ENCODE measurements at places on chromosomes 7 and 10. TPM values are rescaled to one million over a fixed set of nuclear protein-coding genes. Genes with fewer than 3 reads are reported as not detected.

The CYP17A1 gene
- total RNA-seq, result 1.6 TPM

The PPP1R3C gene
- 30.3 TPM for total RNA-seq

The THSD7A gene
- 16.2 TPM for total RNA-seq

The ARHGEF5 gene
- total RNA-seq, result 5.6 TPM

The ADAMTS14 gene
- not detected for total RNA-seq

The GSTO2 gene
- total RNA-seq, result under 0.01 TPM

The MSMB gene
- total RNA-seq, result not detected

The C10orf105 gene
- not detected for total RNA-seq

The SPDYE9 gene
- total RNA-seq, result not detected

The AKR1D1 gene
- total RNA-seq, result not detected

The ATG9B gene
- total RNA-seq, result 1.5 TPM

The STMP1 gene
- total RNA-seq, result 4.4 TPM

The LEP gene
- total RNA-seq, result not detected

DNA sequence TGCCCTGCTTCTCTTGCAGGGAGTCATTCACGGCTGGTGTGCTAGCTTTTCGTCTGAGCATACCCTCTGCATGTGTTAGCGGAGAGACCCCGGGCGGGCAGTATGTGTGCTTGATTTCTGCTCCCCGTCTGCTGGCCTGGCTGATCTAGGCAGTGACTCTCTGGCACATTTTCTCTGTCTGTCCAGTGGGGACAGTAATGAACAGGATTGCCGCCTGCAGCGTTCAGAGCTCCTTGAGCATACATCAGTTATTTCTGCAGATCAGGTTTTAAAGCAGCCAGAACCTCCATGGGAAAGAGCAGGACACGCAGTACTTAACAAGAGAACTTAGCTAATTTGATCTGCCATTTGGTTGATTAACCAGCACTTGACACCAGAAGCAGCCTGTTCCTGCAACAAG lies 242.5 kb downstream of the CELF2 start:
- H3K27ac ChIP-seq, result no peak overlapping the region
- DNase-seq, result no peak
- H3K4me1 ChIP-seq, result no peaks in the 10 kb centered on the region

DNA sequence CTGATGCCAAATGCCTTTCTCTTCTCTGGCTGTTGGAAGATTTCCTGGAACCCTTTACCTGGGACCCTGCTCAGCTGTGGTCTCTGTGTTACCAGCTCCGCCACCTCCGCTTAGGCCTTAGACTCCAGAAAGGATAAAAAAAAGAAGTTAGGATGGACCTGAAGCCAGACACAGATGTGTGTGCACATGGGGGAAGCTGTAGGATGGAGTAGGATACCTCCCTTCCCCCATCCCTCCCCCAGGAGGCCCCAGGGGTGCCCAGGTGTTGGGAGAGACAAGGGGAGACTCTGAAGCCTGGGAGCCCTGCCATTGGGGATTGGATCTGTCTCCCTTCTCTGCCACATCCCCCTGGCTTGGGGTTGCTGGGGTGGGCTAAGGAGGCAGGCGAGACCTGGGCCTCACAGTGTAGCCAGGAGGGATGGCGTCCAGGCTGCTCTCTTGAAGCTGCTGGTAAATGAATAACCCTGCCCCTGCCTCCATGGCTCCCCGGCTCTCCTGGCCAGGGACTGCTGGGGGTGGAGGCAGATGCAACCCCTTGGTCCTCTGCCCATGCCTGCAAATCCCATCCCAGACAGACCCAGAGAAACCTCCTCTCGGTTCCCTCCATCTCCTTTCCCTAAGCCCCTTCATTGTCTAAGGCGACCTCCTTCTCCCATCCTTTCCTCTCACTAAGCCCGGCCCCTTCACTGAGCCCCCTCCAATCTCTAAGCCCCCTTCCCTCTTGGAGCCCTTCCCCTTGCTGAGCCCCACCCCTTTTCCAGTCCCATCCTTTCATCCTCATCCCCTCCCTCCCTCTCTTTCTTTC lies 8.0 kb downstream of the CLDN3 start:
- no peaks in the 10 kb centered on the region for H3K36me3 ChIP-seq
- H3K4me1 ChIP-seq, result no peaks in the 10 kb centered on the region
- H3K4me3 ChIP-seq, result no peak overlapping the region

DNA sequence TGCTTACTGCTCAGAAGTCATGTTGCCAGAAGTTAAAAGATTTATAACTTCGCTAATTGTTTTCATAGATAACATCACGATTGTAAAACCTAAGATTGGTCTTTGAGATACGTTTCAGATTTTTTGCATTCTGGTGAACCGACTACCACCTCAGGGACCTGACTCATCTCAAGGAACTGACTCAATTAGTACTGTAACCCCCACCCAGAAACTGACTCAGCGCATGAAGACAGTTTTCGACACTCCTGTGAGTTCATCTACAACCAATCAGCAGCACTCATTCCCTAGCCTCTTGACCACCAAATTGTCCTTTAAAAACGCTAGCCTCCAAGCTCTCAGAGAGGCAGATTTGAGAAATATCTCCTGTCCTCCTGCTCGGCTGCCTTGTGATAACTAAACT lies 72.3 kb downstream of the ELMO1 start:
- H3K27ac ChIP-seq, result no peak overlapping the region
- no peaks in the 10 kb centered on the region for H3K36me3 ChIP-seq
- H3K27me3 ChIP-seq, result no peaks in the 10 kb centered on the region
- H3K4me1 ChIP-seq, result no peaks in the 10 kb centered on the region

DNA sequence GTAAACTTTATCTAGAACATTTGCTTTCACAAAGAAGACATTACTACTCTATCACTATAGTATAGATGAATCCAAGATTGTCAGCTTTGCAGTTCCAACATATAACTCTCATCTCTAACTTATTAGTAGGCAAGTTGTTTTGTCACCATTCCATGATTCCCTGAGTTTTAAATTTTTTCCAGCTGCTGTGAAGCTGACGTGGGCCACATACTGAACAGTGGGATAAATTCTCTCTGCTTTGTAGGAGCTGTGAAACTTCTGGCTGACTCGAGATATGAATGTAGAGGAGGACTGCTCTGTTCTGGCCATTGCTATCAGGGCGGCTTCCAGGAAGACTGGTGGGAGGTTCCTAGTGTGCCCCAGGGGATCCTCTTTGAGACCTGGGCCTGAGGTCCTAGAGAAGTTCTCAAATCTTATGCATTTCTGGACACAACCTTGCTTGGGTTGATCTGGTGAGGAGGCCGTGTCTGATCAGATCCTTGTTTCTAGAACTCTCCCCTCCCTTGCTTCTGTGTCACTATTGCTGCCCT lies 58.0 kb downstream of the LSMEM1 start:
- no peaks in the 10 kb centered on the region for H3K36me3 ChIP-seq
- no peaks in the 10 kb centered on the region for H3K27me3 ChIP-seq
- H3K4me1 ChIP-seq, result no peaks in the 10 kb centered on the region

GRCh38 chr7:154338701-154339506 lies 286.7 kb downstream of the DPP6 start:
- peaks cover 5% of the 10 kb centered on the region for H3K4me1 ChIP-seq
- no peaks in the 10 kb centered on the region for H3K36me3 ChIP-seq
- H3K4me3 ChIP-seq, result no peak overlapping the region
- no peak for DNase-seq

DNA sequence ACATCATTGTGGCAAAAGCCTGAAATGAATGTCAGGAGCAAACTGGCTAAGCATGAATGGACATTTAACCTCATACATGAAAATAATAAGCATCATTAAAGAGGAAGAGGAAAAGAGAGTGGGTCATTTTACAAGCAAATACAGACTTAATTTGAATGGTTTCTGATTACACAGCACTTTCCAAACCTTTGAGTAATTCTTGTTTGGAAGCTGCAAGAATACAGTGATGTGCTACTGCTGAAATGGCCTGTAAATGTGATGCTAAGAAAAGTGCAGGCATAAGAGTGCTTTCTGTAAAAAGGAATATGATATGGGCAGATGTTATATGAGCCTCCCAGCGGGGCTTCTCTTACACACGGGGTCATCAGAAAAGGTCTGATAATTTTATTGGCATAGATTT lies 30.2 kb downstream of the TAS2R16 start:
- H3K27ac ChIP-seq, result no peak overlapping the region
- no peaks in the 10 kb centered on the region for H3K27me3 ChIP-seq
- no peak for DNase-seq
- no peaks in the 10 kb centered on the region for H3K36me3 ChIP-seq
- no peak overlapping the region for H3K4me3 ChIP-seq

- H3K27ac ChIP-seq, result no peak overlapping the region
- no peaks in the 10 kb centered on the region for H3K36me3 ChIP-seq
- DNase-seq, result no peak
- H3K4me3 ChIP-seq, result no peak overlapping the region
- peaks cover 8% of the 10 kb centered on the region for H3K4me1 ChIP-seq
Measured at GRCh38 chr7:27999829-28000228, 180.8 kb downstream of the JAZF1 start.

- H3K27me3 ChIP-seq, result no peaks in the 10 kb centered on the region
- no peaks in the 10 kb centered on the region for H3K4me1 ChIP-seq
- H3K4me3 ChIP-seq, result no peak overlapping the region
- H3K27ac ChIP-seq, result no peak overlapping the region
Measured at GRCh38 chr7:139300390-139300789, 40.7 kb upstream of the FMC1 start.

DNA sequence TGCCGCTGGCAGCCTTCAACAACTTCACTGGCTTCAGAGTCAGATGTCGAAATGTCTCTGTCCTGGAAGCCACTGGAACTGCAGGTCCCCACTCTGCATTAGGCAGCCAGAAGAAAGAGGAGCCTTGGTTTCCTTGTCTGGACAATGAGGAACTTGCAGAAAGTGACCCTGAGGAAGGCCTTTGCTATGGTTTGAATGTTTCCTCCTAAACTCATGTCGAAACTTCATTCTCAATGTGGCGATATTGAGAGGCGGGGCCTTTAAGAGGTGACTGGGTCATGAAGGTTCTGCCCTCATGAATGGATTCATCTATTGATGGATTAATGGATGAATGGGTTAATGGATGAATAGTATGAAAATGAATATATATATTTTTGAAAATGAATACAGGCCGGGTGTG lies 61.6 kb upstream of the GPR26 start:
- no peak overlapping the region for H3K4me3 ChIP-seq
- no peaks in the 10 kb centered on the region for H3K27me3 ChIP-seq
- no peak overlapping the region for H3K27ac ChIP-seq
- no peaks in the 10 kb centered on the region for H3K36me3 ChIP-seq
- DNase-seq, result no peak
- no peaks in the 10 kb centered on the region for H3K4me1 ChIP-seq

DNA sequence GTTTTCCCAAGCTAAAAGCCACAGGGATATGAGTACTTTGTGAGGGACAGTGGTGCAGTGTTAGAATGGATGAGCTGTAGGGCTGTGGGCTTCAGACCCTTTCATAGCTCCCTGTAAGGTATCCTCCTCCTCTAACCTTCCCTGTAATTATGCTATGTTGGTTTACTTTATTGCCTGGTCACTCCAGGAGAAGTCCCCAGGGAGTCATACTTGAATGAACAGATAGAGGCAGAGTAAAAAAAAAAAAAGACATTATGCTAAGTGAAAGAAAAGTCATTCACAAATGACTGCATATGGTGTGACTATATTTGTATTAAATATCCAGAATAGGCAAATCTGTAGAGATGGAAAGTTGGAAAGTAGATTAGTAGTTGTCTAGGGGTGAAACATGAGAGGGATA lies 434.4 kb downstream of the AUTS2 start:
- no peak overlapping the region for H3K4me3 ChIP-seq
- DNase-seq, result no peak
- no peaks in the 10 kb centered on the region for H3K4me1 ChIP-seq
- no peaks in the 10 kb centered on the region for H3K27me3 ChIP-seq
- H3K27ac ChIP-seq, result no peak overlapping the region

GRCh38 chr7:17848516-17848915 lies 91.8 kb downstream of the SNX13 start:
- no peaks in the 10 kb centered on the region for H3K4me1 ChIP-seq
- no peaks in the 10 kb centered on the region for H3K27me3 ChIP-seq
- H3K27ac ChIP-seq, result no peak overlapping the region
- no peaks in the 10 kb centered on the region for H3K36me3 ChIP-seq
- no peak for DNase-seq
- H3K4me3 ChIP-seq, result no peak overlapping the region

DNA sequence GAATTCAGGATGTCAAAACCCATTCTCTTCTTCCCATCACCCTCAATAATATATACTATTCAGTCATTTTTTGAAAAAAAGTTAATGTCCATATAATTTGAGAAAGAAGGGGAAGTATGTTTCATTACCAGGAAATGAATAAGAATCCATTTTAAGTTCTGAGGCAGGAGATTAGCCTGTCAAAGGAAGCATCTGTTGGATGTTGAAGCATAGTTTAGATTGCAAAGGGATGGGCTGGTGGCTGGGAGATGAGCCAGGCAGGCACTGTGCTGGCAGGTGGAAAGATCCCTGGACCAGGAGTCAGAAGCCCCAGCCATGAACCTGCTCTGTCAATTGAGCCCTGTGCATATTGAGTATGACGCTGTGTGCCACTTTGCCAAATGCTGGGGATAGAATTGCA lies 48.4 kb upstream of the CRTAC1 start:
- no peaks in the 10 kb centered on the region for H3K4me1 ChIP-seq
- no peaks in the 10 kb centered on the region for H3K36me3 ChIP-seq

DNA sequence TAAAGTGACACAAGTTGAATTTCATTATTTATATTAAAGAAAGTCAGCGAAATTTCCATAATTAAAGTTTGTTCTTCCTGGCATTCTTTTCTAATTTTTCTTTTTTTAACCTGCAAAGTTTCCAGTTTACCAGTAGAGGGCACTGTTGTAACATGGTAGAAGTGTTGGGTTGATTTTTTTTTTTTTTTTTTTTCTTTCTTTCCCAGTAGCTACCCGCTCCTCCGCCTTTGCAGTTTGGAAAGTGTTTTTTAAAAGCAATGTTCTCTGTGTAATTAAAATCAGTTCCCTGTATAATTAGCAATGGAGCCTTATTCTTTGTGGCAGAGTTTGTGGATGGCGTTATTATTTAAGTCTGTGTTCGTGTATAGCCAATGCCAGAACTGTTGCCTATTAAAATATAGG lies 53.7 kb downstream of the TAF3 start:
- no peaks in the 10 kb centered on the region for H3K4me1 ChIP-seq
- H3K36me3 ChIP-seq, result no peaks in the 10 kb centered on the region
- DNase-seq, result no peak
- no peak overlapping the region for H3K4me3 ChIP-seq
- H3K27ac ChIP-seq, result no peak overlapping the region

DNA sequence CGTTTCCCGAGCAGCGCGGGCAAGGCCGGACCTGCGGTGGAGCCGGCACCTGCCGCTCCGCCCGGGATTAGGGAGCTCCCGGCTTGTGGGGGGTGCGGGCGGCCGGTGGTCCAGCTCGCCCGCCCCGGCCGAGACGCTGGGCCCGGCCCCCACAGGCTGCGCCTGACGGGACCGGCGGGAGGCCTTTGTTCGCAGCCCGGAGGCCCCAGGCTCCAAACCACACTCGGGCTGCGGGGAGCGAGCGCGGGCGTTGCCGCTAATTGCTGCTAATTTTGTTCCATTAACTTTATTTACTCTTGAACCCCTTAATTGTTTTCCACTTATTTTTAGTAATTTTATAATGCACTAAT lies 9.6 kb downstream of the UNCX start:
- H3K36me3 ChIP-seq, result no peaks in the 10 kb centered on the region
- peaks cover 10% of the 10 kb centered on the region for H3K4me1 ChIP-seq
- no peak for DNase-seq
- peaks cover 92% of the 10 kb centered on the region for H3K27me3 ChIP-seq
- no peak overlapping the region for H3K4me3 ChIP-seq

- no peaks in the 10 kb centered on the region for H3K27me3 ChIP-seq
- no peak overlapping the region for H3K27ac ChIP-seq
- H3K4me3 ChIP-seq, result no peak overlapping the region
- no peak for DNase-seq
- H3K4me1 ChIP-seq, result no peaks in the 10 kb centered on the region
- no peaks in the 10 kb centered on the region for H3K36me3 ChIP-seq
Measured at GRCh38 chr10:69226919-69227450, 6.9 kb downstream of the HKDC1 start.
